ENCODE measurements at places on chromosomes 16 and 17. TPM values are rescaled to one million over a fixed set of nuclear protein-coding genes. Genes with fewer than 3 reads are reported as not detected.

TAC4 gene
- not detected for total RNA-seq

ZC3H7A gene
- 41.0 TPM for total RNA-seq

ORAI3 gene
- 45.4 TPM for total RNA-seq

EMP2 gene
- total RNA-seq = 13.4 TPM

TBX21 gene
- total RNA-seq = not detected

PRR35 gene
- not detected for total RNA-seq

SLC38A7 gene
- total RNA-seq = 12.1 TPM

ADORA2B gene
- 37.8 TPM for total RNA-seq

ABCA9 gene
- 110 TPM for total RNA-seq

ABCC12 gene
- total RNA-seq = 0.12 TPM

Data from cardiac ventricle fibroblast (primary cell).